ENCODE measurements at places on chromosomes 4 and X.
A peak's percentile ranks its signal among the peaks of the same experiment; 100 is the strongest.

GRCh38 chr4:20589436-20589835 is 110.8 kb upstream of the PACRGL start:
- no peak for DNase-seq

GRCh38 chrX:69538321-69538876 is 34.3 kb downstream of the NALF2 start:
- peak; percentile 35 for DNase-seq

DNA sequence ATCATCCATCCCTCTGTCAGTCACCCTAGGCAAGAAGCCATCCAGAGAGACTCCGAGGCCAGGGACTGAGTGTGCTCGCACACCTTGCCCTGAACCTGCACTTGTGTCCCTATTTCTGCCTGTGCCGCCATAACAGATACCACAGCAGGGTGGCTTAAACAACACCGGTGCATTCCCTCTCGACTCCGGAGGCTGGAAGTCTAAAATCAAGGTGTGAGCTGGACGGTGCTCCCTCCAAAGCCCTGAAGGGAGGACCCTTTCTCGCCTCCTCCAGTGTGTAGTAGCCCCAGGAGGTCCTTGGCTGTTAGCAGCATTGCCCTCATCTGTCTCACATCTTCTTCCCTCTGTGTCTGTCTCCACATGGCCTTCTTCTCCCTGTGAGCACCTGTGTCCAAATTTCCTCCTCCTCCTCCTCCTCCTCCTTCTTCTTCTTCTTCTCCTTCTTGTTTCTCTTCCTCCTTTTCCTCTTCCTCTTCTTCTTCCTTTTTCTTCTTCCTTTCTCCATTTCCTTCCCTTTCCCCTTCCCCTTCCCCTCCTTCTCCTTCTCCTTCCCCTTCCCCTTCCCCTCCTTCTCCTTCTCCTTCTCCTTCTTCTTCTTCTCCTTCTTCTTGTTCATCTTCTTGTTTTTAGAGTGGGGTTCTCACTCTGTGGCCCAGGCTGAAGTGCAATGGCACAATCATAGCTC is 98.1 kb upstream of the ENPP6 start:
- no peak for DNase-seq

- peak; percentile 34 for DNase-seq
Measured at GRCh38 chrX:118847676-118848075, 24.1 kb downstream of the ZCCHC12 start.
